ENCODE measurements at places on chromosomes 6 and 20.
A peak's percentile ranks its signal among the peaks of the same experiment; 100 is the strongest.

DNA sequence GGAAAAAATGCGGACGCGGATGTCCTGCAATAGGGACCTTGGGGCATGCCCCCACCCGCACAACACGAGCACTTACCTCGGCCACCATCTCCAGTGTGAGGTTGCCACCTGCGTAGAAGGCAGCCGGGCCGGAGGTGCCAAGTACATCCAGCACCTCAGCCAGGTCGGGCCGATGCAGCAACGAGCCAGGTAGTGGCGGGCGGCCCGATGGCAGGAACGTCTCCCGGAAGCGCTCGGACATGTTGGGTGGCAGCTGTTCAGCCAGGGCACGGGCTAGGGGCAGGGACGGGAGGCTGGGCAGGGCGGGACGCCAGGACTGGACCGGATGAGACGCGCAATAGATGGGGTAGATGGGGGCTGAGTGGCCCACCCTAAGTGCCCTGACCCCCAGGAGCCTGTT lies 13.3 kb downstream of the GGT7 start:
- no peak for DNase-seq

DNA sequence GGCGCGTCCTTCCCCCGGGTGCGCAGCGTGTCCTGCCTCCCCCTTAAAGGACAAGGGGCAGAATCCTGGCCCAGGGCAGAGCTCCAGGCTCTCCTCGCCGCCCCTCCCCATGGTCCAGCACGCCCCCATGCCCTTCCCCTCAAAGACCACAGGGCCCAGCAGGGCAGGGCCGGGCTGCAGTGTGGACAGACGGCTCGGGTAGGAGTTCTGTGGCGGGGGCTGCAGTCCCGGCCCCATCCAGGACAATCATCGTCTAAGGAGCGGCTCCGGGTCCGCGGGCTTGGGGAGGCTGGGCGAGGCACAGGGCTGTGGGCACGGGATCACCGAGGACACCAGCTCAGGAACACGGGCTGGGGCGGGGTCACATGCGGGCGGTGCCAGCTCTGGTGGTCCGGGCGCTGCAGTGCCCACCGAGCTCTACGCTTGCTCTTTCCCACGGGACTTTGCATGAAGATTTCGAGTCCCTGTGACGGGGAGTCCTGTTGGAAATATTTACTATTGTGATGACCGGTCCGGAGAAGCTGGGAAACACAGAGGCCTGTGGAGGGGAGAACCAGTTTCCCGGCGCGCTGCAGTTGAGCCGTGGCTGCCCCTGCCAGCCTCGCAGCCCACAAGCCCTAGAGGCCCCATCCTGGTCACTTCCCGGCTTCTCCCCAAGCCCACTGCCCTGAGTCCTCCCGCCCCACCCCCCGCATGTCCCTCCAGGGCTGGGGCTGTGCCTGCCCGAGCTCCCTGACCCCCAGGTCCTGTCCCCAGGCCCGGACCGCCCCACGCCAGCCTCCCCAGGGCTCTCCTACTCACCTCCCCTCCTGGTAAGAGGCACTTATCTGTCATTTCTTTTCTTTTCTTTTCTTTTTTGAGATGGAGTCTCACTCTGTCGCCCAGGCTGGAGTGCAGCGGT lies 20.6 kb downstream of the SLC17A9 start:
- DNase-seq, result no peak

DNA sequence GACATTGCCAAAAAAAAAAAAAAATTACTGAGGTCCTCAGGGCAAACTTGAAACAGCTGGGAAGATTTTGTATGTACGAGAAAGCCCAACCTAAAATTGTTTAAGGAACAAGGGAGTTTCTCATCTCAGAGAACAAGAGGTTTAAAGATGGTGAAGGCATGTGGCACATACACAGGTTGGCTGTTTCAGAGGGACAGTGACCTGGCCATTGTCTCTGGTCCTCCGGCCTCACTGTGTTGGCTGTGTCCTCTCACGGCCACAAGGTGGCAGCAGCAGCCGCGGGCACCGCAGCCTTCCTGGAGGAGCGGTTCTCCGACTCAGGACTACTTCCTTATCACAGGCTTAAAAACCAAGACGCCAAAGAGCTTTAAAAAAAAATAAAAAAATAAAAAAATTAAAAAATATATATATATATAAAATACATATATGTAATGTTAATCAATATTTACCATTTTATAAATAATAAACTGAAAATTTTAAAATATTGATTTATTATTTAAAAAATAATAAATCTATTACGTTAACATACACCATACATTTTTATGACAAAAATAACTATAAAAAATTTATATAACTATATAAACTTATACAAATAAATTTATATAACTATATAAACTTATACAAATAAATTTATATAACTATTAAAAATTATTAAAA lies 52.8 kb downstream of the GTF2H5 start:
- DNase-seq, result peak; percentile 84

GRCh38 chr20:8849990-8850389 lies 218.9 kb upstream of the PLCB4 start:
- no peak for DNase-seq

- DNase-seq, result no peak
These were observed 731 bp upstream of the RBL1 start for GRCh38 chr20:37096415-37097041.

- no peak for DNase-seq
These were observed 15.7 kb upstream of the CGA start for GRCh38 chr6:87110636-87111035.

- DNase-seq, result no peak
These were observed 8.5 kb upstream of the TINAG start for GRCh38 chr6:54299542-54300269.

DNA sequence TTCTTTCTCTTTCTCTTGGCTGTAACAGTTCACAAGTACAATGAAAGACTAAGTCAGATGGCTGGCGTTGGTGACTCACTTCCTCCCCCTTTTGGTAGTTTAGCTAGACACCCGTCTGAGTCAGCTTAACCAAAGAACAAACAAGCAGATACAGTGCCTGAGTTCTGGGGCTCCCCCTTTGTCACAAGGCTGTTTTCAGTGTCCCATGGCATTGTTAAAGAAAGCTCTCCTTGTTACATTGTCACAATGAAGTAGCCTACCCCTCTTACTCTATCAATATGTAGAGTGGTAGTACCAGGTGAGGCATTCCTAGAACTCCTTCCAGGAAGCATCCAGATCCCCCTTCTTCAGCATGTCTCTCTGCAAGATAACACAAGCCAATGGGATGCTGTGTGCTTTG lies 38.6 kb downstream of the KIAA0408 start:
- peak; percentile 72 for DNase-seq

DNA sequence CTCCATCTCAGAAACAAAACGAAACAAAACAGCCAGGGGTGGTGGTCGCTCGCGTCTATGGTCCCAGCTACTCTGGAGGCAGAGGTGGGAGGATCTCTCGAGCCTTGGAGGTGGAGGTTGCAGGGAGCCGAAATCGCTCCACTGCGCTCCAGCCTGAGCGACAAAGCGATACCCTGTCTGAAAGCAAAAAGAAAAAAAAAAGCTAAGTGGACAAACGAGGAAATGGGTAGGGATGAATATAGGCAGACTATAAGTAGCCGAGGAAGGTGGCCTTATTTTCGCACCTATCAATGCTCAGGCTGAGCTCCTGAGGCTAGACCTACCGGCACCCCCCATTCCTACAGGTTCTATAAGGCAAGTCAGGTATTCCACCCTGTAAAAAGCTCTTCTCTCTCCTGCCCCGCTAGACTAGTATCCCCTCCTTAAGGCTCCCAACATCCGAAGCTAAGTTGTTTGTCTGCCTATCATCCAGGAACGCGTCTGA lies 650 bp upstream of the CASP8AP2 start:
- DNase-seq, result no peak

- DNase-seq, result no peak
These were observed 30.0 kb downstream of the SLC22A3 start for GRCh38 chr6:160378218-160378617.

DNA sequence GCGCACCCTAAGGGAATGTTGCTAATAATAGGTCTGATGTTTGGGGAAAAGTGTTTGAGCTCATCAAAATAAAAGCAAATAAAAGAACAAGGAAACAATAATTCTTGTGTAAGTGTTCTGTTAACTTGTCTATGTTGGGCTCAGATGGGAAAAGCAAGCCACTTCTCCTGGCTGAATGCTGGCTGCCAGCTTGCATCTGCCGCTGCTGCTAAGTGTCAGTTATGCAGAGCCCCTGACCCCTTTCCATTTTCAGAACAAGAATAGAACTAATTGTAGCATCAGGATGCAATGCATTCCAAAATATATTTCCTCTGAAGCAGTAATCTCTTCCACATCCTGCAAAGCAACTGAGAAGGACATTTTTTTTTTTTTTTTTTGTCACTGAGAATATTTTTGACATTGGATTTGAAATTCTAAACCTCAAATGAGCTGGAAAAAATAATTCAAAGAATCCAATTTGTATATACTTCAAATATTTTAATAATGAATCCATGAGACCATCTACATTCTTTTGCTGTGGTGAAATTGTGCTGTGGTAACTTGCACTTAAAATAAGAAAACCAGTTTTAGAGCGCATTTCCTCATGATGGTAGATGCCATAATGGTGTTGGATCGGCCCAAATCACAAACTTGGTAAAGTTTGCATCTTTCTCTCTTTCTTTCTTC lies 43.9 kb upstream of the DEK start:
- DNase-seq, result no peak

DNA sequence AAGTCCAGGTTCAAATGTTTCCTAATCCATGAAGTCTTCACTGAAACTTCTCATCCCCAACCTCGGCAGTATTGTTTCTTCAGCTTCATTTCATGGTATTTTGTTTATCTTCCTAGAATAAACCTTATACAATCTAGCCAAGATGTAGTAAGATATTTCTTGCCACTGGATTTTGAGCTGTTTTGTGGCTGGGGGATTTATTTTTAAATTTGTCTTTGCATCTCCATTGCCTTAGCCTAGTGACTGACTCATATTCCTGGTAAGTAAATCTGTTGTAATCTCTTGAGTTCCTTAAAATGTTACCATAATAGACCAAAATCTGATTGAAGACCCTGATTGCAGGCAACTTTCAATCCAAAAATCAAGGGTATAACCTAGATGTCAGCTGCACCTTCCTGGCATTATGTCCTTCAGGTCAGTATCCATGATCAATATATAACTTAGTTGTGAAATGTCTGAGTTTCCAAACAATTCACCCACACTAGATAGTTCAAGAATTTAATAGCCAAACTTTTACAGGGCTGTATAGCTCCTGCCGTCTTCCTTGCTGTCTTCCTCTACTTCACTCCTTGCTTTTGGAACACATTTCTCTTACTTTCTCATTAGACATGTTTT lies 4.7 kb upstream of the TRMT11 start:
- no peak for DNase-seq

- peak; percentile 54 for DNase-seq
These were observed 93.2 kb downstream of the DLGAP4 start for GRCh38 chr20:36399147-36399968.

- DNase-seq, result no peak
These were observed 37.6 kb downstream of the RRBP1 start for GRCh38 chr20:17644451-17644850.

GRCh38 chr6:5531853-5532375 lies 270.6 kb downstream of the FARS2 start:
- DNase-seq, result no peak

- DNase-seq, result peak; percentile 7
These were observed 923.7 kb downstream of the TBC1D32 start for GRCh38 chr6:120410586-120410985.

DNA sequence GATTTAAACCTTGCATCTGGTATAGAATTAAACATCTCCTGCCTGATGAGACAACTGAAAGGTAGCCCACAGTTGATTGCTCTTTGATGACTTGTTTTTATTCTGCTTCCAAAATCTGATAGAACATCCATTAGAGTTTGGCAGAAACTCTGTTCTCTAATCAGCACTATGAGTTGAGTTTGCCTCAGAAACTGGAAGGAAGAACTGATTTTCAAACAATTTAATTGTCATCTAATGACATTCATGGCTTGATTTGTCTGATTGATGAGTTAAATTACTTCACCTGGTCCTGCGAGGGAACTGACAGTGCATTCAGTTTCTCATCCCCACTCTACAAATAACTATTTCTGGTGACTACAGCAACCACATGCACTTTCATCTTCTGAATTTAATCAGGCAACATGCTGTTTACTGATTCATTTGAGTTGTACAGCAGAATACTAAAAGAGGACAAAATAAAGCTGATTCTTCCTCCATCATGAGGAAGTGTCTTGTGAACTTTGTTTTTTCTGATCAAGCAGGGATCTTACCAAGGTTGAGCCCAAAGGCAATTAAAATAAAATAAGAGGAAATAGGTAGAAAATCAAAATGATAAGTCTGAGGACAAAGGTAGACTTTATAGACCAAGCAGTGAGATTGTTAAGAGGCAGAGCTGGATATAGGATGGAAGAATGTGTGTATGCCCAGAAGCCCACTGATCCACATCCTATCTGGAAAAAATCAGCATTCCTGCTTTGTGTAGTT lies 15.7 kb upstream of the MRAP2 start:
- no peak for DNase-seq

DNA sequence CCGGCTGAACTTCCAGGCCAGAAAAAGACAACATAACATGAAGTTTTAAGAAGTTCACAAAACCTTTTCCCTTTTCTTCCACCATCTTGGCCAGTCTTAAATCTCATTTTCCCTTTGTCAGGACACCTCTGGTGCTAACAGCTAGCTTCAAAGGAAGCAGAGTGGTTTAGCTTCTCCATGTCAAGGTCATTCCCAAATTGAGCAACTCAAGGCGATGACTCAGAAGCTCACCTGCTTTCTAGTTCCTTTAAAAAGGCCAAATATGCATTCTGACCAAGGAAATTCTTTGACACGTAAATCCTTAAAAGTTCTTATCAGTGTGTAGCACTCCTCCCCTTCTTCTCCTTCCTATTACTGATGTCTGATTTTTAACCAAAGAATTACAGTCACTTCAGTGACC lies 69.6 kb upstream of the VGLL2 start:
- DNase-seq, result no peak

DNA sequence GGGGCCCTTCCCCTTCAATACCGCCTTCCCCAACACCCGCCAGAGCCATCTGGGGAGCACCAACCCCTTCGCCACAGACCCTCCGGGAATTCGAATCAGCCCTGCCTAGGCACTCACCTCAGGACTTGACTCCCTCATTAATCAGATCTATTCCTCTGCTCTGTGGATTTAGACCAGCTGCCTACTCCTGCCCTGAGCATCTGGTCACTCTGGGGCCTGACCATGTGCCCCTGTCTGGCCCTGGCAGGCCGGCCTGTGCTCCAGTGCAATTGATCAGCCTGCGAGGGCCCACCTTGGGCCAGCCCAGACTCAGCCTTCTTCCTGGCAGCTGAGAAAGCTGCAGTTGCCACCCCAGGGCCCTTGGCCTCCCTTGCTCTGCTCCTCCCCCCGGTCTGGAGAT lies 46.0 kb downstream of the GRM4 start:
- no peak for DNase-seq

- DNase-seq, result no peak
These were observed 43.2 kb upstream of the OSTM1 start for GRCh38 chr6:108117427-108118358.

- no peak for DNase-seq
These were observed 572.6 kb downstream of the PRKN start for GRCh38 chr6:162154930-162155329.

GRCh38 chr6:134372603-134373281 lies 54.8 kb upstream of the SGK1 start:
- no peak for DNase-seq
